NCI-H1417 treated with DMSO at 0.1 percent for 48 hours (cell line): ENCODE measurements at places on chromosomes 2 and 18.

- DNase-seq, result no peak
These were observed 89.2 kb downstream of the PLCL1 start for GRCh38 chr2:197893403-197894177.

DNA sequence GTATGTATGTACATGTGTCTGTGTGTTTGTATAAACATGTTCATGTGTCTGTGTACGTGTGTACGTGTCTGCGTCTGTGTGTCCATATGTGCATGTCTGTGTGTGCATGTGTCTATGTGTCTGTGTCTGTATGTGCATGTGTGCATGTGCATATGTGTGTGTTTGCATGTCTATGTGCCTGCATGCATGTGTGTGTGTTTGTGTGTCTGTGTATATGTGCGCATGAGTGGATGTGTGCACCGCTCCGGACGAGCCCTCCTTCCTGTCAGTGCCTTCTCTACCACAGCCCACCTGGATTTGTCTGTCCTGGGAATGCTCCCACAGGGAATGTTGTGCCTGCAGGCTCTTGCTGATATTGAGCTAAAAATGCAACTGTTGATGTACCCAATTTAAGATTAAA is 113.3 kb upstream of the EPC2 start:
- DNase-seq, result no peak

DNA sequence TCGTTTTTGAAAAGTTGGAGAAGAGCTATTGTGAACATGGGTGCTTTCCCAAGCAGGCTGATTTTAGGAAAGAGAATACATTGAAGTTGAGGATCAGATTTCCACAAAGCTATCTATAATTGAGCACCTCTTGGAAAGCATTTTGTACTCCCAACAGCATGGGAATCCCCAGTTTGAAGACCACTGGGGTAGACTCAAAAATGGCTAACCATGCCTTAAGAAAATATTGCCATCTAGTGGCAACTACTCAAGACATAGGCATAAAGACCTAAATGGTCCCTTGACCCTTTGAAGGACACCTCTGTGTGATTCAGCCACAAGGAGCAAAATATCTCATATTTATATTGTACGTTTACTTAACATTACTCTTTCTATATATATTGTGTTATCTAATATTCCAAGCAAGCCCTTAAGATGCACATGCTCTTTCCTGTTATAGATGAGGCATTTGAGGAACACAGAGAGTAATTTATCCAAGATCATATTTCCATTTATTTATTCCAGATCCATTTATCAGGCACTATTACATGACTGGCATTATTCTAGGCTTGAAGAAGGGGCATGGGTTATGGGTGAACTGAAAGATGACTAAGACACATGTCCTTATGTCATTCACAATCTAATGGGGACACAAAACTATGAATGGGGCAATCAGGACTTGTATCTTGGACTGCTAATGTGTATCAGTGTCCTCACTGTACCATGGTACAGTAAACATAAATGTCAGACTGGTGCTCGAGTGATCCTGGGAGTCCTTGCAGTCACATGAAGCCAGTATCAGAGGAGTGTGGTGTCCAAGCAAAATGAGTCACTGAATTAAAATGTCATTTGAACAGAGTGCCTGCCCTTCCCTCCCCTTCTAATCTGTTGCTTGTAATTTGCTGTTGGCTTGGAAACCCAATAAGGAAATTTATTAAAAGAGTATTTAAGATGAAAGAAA is 121.0 kb upstream of the XPO1 start:
- DNase-seq, result peak; percentile 28

GRCh38 chr2:86783615-86784339 is 6.9 kb downstream of the CD8A start:
- DNase-seq, result no peak

DNA sequence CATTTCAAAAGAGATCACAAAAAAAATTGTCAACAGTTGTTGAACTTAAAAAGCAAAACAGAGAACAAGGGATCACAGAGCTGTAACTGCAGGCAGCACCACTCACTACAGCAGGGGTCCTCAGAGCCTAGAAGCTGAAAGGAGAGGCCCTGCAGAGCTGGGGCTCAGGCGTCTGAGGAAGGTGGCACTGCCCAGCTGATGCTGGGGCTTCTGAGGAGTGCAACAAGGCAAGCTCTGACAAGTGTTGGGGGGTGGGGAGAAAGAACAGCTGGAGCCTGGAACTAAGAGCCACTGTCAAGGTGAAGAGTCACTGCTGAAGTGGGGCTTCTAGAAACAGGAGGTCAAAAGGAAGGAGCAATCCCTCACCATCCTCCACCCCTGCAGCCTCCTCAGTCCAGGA is 46.2 kb downstream of the FTCDNL1 start:
- DNase-seq, result peak; percentile 11

DNA sequence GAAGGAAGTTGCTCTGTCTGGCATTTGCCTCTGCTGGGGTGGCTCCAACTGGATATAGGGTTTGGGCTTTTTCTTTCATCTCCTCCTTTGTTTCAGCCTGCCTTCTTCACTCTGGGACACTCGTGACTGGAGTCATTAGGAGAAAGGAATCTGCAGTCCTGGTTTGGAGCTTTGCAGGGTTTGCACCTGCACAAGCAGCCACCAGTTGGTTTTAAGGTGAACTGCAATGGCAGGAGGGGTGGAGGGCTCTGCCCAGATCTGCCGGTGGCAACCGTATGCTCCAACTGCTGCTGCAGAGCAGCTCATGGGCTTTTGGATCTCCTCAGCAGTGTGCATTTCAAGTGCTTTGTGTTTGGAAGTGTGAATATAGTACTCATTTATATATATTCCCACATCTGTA is 131.3 kb upstream of the MGAT5 start:
- no peak for DNase-seq

DNA sequence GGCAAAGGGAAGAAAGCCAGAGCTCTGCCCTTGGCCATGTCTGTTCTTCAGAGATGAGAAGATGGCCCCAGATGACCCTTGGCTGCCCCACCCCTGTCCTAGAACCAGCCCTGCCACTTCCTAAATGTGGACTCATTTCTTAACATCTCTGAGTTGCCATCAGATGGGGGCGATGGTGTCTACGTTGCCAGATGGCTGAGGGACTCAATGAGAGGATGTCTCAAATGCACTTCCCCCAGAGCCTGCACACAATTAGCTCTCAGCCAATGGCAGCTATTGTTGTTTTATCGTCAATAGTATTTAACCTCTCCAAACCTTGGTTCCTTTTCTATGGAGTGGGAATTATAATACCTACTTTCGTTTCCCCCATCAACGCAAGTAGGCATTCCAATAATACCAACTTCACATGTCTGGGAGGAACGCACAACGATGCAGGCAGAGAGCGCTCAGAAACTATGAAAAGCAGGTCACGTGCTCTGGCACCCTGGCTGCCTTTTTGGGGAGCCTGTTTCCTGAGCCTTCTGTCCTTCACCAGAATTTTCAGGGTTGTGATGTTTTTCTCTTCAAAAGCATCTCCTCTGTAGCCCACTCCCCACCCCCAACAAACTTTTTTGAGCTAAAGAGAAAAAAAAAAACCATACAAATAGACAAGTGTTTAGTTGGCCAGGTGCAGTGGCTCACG is 100.3 kb downstream of the MCFD2 start:
- no peak for DNase-seq

GRCh38 chr2:28997847-28998735 is 17.0 kb downstream of the TOGARAM2 start:
- no peak for DNase-seq

DNA sequence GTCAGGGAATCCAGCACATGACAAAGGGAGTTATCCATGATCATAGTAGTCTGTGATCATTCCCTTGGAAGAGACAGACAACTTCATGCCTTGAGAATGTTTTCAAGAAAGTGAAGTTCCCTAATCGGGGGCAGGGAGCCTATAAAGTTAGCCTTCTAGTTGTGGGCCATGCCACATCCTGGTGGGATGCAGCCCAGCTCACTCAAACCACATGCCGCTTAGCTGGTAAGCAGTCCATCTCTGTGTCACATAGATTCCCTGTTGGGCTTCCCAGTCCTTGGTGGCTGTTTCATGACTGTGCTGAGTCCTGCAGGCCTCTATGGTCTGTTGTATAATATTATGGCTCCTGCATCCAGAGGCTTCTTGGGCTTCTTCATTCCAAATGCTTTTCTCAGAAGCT is 11.4 kb upstream of the ARHGAP25 start:
- DNase-seq, result no peak

DNA sequence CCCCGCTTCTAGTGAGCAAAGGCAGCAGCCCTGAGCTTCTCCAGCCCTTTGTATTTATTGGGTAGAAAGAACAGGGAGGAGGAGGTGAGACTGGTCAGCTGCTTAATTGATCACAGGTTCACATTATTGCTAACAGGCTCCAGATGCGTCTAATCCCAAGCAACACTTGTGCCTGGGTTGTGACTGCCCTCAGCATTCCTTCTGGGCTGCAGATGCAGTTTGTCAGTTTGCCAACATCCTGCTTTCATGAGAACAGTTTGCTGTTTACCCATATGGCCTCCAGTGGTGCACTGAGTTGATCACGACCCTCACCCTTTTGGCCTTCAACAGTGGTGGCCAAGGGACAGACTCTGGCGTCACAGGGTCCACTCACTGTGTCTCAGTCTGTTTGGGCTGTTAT is 159.5 kb upstream of the ZNF516 start:
- DNase-seq, result no peak

- no peak for DNase-seq
These were observed 510.9 kb upstream of the NRP2 start for GRCh38 chr2:205171261-205171940.

DNA sequence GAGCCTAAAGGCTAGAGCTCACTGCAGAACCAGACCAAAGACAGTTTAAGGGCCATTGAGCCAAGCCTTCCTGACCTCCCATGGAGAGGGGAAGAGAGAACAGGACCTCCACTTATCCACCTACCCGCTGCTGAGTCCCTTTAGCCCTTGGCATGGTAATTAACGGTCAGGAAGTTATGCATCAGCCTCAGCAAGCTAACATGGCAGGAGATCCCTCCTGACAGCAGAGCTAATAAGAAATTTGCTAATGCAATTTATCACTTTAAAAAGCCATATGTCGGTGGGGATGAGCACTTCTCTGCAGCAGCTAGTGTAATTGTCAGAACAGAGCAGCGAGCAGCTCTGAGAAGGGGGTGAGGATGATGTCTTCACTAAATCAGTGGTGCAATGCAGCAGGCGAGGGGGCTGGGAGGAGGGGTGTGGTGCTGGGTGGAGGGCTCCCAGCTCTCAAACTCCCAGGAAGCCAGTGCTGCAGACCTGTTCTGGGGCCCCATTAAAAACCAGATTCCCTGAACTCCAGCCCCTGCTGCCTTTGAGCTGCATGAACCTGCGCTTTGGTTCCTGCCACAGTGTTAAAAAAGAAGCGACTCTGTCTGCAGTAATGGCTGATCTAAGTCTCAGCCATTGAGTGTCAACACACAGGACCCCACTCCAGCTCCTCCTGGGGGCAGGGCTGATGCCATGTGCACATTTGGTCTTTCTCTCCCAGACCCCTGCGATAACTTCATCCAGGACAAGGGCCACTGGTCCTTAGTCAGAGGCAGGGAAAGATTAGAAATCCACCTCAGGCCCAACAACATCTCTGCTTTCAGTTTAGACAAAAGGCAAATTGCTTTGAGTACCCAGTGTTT is 84.2 kb upstream of the STPG4 start:
- no peak for DNase-seq

DNA sequence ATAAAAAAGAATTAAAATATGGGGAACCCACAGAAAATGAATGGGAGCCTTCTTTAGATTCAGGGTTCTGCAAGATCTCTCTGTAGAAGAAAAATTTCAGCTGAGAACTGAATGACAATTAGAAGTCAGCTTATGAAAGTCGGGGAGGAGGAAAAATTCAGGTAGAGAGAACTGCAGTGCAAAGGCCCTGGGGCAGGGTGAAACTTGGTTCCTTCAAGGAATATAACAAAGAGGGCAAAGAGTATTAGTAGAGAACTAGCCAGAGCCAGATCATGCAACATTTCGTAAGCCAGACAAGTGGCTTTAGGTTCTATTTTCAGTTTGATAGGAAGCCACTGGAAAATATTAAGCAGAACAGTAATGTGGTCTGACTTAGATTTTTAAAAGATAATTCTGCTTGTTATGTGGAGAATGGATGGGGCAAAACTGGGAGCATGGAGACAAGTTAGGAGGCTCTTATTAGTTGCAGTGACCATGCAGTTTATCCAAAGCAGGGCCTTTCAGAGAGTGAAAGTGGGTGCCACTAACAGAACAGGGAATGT is 27.9 kb downstream of the RAB27B start:
- DNase-seq, result no peak

GRCh38 chr2:16633621-16634430 is 31.8 kb downstream of the CYRIA start:
- no peak for DNase-seq

GRCh38 chr2:16071865-16072637 is 131.7 kb downstream of the MYCN start:
- no peak for DNase-seq

DNA sequence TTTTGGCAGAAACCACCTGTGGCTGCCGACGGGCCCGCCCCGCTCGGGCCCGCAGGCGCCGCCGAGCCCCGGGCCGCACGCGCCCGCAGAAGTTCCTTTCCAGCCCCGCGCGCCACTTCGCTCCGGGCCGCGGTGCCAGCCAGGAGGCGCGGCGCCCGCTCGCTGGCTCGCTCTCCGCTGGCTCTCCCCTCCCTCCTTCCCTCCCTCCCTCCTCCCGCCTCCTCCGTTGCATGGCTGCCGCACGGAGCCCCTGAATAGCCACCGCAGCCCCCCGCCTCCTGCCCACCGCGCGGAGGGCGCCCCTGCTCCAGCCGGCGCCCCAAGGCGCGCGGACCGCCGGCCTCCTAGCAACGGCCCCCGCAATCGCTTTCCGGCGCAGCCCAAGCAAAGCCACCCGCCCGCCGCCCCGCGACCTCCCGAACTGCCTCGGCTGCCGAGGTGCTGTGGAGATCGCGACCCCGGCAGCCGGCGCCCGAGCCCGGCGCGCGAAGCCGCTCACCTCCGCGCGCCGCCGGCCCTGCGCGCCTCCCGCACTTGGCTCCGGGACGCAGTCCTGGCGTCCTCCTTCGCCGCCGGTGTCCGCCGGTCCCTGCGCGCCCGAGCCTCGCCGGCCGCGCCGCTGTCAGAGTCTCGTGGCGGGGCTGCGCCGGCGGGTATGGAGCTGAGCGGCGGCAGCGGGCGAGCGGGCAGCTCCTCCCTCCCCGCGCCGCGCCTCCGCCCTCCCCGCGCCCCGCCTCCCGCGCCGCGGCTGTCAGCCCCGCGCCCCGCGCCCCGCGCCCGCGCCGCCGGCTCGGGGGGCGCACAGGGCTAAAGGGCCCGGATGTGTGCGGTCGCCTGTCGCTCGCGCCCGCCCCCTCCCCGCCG is at the start of gene ZBTB7C:
Gene ZBTB7C (minus strand): TSS at position 657 of the 864 bp plus-strand sequence.
- DNase-seq, result peak; percentile 11

GRCh38 chr2:178998539-178998938 is 51.4 kb downstream of the CCDC141 start:
- DNase-seq, result no peak

DNA sequence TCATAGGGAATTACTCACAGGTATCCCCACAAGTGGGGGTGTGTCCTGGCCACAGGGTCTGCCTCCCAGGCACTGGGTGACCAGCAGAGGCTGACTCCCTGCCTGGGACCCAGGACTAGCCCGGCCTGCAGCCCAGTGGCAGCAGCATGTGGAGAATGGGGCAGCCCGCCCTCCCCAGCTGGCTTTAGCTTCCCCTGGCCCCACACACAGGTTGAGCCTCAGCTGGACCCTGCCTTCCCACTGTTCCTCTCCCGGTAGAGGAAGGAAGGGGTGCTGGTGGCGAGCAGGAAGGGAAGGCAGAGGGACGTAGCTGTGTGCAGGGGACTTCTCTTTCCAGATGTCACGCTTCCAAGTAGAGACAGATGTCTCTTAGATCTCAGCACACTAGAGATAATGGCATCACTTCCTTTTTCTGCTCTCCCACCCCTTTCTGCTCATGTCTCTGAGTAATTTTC is 51.4 kb downstream of the EMILIN2 start:
- no peak for DNase-seq

GRCh38 chr2:185472574-185472973 is 266.0 kb upstream of the FSIP2 start:
- no peak for DNase-seq
